ENCODE measurements at places on chromosomes 1 and 21. TPM values are rescaled to one million over a fixed set of nuclear protein-coding genes. Genes with fewer than 3 reads are reported as not detected.

Gene SPRR2G
- not detected for total RNA-seq

Gene MTARC2
- total RNA-seq, result 12.5 TPM

Gene A3GALT2
- total RNA-seq, result not detected

Gene FCMR
- total RNA-seq, result 1.1 TPM

Gene SPATA45
- total RNA-seq, result not detected

Gene RXFP4
- not detected for total RNA-seq

Gene CHIA
- total RNA-seq, result not detected

Gene AURKAIP1
- total RNA-seq, result 181 TPM

GRCh38 chr1:3611170-3612019 is at the start of gene MEGF6:
MEGF6 (minus strand) TSS chr1:3611508; CDS start chr1:3611268, 240 bp downstream.
- DNase-seq, result no peak

- no peak for DNase-seq
These were observed 20.4 kb downstream of the FGGY start for GRCh38 chr1:59317343-59317742.

DNA sequence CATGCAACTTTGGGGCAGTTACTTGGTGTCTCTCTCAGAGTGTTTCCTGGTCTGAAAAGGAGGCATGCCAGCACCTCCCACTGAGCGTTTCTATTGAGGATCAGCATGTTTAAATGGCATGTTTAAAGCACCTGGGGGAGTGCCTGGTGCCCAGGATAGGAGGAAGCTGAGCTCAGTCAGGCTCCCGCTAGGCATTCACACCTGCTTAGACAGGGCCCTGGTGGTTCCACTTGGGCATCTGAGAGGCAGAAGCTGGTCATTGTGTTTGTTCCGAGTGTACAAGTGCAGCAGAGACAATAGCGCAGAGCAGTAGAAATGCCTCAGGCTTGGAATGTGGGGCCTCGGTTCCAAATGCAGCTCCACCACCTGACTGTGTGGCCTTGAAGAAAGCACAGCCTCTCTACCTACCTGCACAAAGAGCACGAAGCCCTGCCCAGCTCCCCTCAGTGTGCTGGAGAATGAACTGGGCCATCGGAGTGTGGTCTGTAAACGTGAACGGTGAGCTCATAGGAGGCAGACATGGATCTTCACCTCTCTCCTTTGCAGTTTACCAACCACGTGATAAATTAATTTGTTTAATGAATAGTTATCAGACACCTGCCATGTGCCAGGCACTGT is 20.3 kb upstream of the TMEM222 start:
- no peak for DNase-seq

DNA sequence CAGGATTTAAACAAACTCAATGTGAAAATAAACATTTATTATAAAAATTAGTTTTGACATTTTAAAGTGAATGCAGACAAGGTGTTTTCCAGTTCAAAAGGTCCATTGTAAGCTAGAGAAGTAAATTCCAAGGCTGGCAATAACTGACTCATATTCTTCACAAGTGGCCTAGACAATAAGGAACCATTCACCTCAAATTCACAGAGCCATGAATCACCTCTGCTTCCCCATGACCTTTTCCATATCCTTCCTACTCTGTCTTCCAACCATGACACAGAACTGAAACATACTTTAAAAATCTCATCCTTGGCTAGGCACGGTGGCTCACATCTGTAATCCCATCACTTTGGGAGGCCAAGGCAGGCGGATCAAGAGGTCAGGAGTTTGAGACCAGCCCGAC is 24.8 kb downstream of the F11R start:
- peak; percentile 66 for DNase-seq

DNA sequence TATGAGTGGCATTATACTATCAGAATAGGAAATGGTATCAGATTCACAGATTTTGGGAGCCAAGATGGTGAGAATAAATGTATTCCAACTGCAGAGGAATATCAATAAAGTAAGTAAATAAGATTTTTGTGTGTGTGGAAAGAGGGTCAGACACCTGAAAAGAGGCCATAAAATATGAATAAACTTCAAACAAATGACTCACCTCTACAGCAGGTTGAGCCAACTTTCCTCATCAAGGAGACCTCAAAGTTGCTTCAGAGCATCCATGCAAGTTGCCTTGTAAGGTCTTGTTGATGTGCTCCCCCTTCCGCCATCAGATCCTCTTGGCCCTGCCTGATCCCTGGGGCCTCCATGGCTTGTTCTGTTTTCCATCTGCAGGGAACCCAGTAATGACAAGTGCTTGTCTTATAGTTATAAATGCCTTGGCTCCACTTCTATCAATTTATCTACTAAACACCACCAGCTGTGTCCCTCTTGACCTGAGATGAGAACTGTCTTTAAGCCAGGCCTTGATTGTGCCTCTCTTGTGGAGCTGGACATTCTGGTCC is 775.6 kb downstream of the LTN1 start:
- no peak for DNase-seq

DNA sequence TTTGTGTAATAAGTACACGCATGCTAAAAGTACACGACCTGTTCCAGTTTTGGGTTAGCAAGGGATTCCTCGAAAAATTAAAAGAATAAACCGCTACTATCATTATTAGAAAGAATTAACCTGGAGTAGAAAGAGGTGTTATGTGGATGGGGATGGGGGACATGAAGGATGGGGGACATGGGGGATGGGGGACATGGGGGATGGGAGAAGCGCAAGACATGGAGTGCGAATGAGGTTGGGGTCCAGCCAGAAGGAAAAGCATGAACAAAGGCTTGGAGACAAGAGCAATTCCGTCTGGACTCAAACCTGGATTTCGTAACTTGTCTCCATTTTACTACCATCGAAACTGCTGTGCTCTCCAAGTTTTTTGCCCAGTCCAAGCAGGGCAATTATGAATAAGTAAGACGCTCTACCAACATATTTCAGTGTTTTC is 591 bp upstream of the KDM1A start:
- DNase-seq, result no peak

DNA sequence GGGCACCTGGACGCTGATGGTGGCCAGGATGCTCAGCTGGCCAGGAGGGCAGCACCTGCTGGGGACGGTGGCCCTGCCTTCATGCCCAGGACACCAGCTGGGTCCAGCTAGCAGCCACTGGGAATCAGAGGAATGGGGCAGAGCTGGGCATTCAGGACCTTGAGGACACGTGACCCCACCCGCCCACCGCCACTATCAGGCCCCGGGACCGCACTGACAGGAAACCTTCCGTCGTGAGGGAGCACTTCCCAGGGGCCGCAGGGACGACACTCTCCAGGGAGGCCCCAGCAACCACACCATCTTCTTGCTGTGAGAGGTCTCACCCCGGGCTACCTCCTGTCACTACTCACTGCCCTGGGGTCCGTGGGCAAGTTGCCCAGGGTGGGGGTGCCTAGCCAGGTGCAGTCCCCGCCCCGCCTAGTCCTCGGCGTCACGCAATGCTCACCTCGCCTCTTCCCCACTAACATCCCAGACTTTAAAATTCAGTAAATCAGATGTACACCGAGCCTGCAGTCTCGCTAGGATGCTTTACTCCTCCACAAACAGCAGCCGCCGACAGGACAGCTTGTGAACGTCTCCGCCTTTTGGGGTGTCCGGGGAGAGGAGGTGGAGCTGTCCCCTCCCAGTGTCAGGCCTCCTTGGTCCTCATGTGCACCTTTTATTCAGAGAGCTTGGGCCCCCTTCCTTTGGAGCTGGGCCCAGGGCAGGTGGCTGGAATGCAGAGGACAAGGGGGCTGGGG is 4.9 kb downstream of the VWA1 start:
- no peak for DNase-seq

DNA sequence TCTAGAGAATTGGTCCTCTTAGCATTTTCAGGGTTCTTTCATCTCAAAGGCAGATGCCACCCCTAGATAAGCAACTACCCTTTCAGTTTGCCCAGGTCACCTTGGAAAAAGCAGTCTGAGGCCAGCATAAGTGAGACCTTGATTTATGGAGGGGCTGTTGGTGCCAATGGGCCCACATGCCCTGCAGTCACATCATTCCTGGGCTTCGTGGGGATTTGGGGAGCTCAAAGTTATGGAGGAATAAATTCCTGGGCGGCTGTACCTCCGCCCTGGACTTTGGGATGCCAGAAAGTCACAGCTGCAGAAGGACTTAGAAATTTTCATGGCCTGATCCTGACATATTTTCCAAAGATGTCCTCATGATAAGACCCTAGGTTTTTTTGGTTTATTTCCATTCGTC is 2.7 kb upstream of the SDHB start:
- no peak for DNase-seq

DNA sequence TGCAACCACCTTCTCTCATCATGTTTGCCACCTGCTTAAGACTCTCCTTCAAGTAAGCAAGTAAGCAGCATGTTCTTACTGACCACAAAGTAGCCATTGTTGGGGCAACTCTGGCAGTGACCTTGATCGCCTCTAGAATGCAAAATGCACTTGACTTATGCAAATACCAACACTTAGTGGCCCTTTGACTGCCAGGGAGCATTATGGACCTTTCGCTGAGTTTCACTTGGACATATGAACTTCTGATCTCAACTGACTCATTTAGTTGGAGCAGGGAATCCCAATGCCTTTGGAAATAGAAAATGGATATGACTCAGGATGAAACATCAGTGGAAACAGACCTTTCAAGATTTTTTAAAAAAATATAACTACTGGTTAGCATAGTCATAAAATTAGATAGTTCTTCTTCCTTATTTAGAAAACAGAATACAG is 6.1 kb upstream of the PLA2G5 start:
- no peak for DNase-seq

DNA sequence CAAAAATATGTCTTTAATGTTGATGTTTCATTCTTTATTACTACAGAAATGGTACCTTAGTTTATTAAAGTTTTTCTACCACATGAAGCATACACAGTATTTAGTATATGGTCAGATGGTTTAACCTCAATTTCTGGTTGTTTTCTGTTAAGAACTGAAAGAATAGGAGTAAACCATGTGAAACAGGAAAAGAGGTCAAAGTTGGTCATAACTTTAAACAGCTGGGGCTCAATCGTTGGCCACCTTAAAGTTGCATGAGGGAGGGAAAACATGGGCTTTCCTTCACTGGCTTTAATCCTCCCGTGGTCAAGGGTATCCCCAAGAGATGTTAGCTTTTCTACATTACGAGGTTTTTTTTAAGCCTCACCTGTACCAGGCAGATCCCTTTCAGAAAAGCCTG is 483.3 kb upstream of the ADAMTS5 start:
- no peak for DNase-seq

- no peak for DNase-seq
These were observed 20.0 kb upstream of the GPX7 start for GRCh38 chr1:52582116-52582696.

Data from glomerular endothelial cell (primary cell).